ENCODE measurements at places on chromosomes 5 and 9.

GRCh38 chr9:92607088-92607487 is 62.8 kb downstream of the IPPK start:
- no peak for DNase-seq

GRCh38 chr5:61657686-61658085 is 325.6 kb downstream of the ZSWIM6 start:
- no peak for DNase-seq

DNA sequence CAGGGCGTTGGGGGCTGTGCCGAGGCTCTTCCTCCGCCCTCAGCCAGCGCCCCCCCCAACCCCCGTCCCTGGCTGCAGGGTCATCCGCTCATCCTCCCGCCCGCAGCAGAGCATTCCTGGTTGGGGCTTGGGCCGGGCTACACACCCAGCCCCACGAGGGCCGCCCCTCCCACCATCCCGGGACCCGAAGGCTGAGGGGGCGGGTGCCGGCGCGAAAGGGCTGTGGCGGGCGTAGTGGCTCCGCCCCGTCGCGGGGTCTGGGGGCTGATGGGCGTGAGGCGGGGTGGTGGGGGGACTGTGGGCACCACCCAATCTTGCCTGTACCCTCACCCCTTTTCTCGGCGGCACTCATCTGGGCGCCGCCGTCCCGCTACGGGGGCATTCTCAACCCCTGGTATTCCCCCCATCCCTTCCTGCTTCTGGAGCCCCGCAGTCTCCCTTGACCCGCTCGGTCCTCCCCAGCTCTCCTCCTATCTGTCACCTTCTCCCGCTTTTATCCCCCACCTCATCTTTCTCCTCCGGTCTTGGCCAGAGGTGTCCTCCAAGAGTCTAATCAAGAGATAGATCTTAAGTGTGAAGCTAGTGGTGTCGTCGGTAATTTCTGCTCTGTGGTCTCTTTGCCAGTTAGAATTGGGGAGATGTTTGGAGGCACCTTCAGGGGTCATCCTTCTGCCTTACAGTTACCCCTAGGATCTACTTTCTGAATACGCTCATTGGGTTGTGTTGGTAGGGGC is 1.6 kb downstream of the FER start:
- DNase-seq, result peak; percentile 38

DNA sequence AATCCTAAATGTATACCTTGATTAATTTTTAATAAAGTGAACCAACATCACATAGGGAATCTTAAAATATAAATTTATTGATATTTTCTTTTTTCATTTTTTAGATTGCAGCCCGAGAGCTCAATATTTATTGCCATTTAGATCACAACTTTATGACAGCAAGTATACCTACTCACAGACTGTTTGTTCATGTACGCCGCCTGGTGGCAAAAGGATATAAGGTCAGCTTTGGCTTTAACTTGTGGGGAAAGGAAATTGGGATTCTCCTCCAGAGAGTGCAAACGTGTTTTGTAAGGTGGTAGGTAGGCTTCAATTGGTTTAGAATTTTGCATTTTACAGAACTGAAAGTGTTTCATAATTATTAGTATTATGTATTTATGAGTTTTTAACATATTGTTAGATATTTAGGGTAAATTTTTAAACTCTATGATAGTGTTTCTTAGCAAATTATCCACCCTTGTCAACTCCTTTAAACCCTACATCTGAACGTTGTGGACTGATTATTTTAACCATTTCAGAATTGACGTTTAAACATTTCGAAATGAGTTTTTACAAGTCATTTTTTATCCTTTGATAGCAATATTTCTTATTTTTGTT is 17.5 kb upstream of the DHFR start:
- DNase-seq, result peak; percentile 62

GRCh38 chr9:114430457-114430856 is 42.7 kb upstream of the AKNA start:
- DNase-seq, result no peak

DNA sequence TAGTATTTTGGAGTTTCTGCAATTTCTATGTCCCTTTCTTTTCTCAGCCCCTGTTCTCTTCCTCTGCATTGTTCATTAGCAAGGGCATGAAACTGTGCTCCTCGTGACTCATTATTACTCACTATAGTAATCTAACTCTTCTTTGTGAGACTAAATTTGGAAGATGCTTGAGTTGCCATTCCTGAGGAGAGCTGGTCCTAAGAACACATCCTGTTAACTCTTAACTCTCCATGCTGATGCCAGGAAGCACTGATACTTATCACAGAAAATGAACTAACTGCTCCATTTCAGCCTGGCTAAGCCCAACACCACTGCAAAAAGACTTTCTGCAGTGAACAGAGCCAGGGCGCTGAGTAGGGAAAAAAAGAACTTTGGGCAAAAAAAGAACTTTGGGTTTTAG is 10.6 kb upstream of the CSNK1A1 start:
- no peak for DNase-seq

DNA sequence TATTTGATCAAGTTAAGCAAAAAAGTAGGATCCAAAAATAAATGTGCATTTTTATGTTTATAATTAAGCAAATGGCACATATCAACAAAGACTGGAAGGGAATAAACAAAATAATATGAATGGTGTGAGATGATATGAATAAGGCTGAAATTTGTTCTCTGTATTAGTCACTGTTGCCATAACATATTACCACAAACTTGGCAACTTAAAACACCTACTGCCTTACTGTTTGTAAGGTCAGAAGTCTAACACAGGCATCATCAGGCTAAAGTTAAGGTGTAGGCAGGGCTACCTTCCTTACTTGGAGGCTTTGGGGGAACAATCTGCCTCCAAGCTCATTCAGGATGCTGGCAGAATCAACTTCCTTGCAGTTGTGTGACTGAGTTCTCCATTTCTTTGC is 19.3 kb downstream of the PGGT1B start:
- DNase-seq, result no peak

DNA sequence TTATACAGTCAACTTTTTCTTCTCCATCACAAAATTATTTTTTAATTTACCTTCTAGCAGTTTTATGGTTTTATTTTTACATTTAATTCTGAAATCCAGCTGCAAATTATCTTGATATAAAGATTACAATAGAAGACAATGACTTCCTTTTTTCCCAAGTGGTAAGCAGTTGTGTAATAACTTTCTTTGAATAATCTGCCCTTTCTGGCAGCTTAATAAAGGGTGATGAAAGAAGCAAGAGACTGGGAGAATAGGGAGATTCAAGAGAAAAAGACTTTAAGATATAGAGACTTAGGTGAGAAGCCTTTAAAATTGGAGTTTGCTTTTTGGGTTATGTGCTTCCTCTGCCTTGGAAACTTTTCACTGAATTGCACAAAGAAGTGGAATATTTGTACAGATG is 100.4 kb upstream of the FREM1 start:
- DNase-seq, result no peak

DNA sequence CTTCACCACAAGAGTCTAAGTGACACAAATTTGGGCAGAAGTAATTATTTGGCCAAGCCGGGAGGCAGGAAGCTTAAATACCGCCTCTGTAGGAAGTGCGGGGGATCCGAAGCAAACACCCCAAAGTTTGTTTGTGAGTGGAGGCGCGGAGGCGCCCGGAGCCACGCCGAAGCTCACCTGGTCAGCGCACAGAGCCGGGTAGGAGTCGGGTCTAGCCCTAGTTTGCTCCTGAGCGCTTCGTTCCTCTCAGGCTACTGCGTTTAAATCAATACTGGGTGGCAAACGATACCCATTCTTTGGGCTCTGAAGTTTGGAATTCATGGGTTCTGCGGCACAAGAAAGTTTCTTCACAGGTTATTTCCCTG is 855 bp downstream of the MCC start:
- no peak for DNase-seq

- DNase-seq, result no peak
These were observed 287.8 kb upstream of the TMEM161B start for GRCh38 chr5:88556406-88556805.

- no peak for DNase-seq
These were observed 36.3 kb upstream of the FAM120A start for GRCh38 chr9:93415176-93415690.

GRCh38 chr9:83183621-83184020 is 120.7 kb upstream of the RASEF start:
- DNase-seq, result no peak

DNA sequence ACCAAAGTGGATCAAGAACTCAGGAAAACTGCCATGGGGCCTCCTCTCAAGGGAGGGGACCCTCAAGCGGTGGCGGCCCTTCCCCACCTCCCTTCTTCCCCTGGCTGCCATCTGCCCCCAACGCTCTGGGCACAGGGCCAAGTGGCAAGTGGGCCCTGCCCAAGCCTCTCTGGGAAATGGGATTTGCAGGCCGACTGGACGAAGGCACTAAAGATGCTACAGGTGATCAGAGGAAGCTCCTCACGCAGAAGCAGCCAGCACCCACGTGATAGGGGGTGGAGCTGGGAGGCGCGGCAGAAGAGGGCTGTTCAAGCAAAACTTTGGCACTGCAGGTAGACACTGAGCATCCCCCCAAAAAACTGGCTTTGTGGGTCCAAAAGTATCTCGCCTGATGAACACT is 52.7 kb upstream of the UBTD2 start:
- no peak for DNase-seq

- DNase-seq, result no peak
These were observed 273.2 kb downstream of the SH3GL2 start for GRCh38 chr9:17852108-17852507.

DNA sequence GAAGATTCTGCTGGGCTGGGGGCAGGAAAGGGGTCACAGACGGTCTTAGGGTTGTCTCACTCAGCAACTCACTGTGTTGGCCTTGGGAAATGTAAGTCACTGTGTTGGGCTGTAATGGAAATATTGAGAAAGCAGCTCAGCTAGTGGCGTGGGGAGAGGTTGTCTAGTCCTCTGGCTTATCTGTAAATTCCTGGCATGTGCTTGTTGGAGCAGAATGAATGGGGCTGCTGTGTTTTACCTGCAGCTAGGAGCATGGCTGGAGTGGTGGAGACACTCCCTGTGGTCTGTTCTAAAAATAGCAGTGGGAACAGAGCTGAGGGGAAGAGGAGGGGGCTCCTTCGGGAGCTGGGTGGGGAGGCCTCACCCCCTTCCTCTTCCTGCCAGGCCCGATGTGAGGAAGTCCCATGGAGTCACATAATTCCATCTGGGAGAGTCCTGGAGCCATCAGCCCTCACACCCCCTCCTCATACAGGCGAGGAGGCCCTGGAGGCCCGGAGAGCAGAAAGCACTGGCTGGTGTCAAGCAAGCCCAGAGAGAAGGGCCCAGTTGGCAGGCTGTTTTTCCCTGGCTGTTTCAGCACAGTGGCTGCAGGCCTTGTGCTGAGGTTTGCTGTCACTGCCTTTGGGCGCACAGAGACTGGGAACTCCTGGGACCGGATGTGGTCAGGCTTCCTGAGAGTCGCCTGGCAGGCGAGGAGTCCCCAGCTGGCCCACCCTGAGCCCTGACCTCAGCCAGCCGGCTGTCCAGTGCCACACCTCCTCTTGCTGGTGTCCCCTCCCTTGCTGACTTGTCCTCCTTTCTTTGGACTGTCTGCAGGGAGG is 84.9 kb downstream of the RGS3 start:
- DNase-seq, result no peak

- peak; percentile 58 for DNase-seq
These were observed 30.7 kb downstream of the TRIP13 start for GRCh38 chr5:923281-923873.

DNA sequence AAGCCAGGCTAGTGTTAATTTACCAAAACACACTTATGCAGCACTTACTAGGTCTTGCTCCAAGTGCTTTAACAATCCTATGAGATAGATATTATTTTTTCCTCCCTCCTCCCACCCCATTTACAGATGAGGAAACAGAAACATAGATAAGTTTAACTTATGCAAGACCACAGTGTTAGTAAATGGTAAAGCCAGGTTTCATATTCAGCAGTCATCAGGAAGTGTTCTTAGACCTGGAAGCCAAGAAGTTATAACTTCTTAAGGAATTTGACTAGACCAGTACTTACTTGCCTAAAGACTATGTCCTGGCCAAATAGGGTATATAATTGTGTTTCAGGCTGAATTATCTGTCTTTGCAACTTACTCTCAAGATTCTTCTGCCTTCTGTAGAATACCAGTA is 15.9 kb downstream of the ABHD17B start:
- no peak for DNase-seq

- DNase-seq, result no peak
These were observed 56.2 kb upstream of the ALDH1B1 start for GRCh38 chr9:38336341-38336740.

DNA sequence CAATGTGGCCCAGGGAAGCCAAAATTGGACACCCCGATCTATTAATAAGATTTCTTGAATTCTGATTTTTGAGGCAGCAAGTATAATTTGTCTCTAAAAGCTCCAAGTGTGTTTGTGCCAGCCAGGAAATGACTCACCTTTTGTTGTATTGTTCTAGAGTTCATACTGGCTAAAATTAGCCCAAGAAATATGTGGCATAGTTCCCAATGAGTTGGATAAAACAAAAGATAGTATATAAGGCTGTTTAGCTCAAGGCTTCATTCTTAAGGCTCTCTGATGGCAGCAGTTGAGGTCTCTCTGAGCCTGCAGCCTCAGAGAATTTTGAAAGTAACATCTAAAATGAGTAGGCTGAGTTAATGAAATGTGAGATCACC is 21.6 kb downstream of the HMGXB3 start:
- DNase-seq, result no peak

All from effector CD4-positive, alpha-beta T cell (primary cell).